Motor neuron (in vitro differentiated cells): ENCODE measurements at places on chromosomes 2 and 18.

DNA sequence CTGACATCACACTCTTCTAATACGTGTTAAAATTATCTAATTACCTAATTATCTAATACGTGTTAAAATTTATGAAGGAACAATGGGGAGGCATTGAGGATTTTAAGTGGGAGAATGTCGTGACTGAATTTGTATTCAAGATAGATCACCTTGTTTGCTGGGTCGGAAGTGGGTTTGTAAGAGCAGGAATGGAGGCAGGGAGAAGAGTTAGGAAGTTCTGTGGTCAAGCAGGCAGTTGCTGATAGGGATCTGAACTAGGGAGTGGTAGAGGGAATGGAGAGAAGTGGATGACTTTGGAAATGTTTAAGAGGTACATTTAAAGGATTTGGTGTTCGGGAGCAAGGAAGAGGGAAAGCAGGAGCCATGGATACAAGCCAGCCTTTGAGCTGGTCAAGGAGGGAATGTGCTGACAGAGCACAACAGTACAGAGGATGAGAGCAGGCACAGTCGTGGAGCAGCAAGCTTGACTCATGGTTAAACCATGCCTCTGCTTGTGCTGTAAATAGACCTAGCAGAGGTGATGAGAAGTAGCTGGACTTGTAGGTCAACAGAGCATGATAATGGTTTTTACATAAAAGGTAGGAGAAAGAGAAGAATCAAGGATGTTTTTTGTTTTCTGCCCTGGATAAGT is 16.2 kb downstream of the IL18RAP start:
- no peak for ATAC-seq

GRCh38 chr2:50438259-50438658 is 593.7 kb downstream of the NRXN1 start:
- peak; percentile 47 for ATAC-seq

- ATAC-seq = no peak
Observed at GRCh38 chr18:41128126-41128525, 826.9 kb upstream of the PIK3C3 start.

GRCh38 chr18:35620765-35621164 is 39.2 kb downstream of the GALNT1 start:
- no peak for ATAC-seq

- ATAC-seq = no peak
Observed at GRCh38 chr2:171132086-171132485, 28.6 kb downstream of the TLK1 start.

GRCh38 chr2:62036761-62037250 is 131.3 kb downstream of the COMMD1 start:
- ATAC-seq = no peak

DNA sequence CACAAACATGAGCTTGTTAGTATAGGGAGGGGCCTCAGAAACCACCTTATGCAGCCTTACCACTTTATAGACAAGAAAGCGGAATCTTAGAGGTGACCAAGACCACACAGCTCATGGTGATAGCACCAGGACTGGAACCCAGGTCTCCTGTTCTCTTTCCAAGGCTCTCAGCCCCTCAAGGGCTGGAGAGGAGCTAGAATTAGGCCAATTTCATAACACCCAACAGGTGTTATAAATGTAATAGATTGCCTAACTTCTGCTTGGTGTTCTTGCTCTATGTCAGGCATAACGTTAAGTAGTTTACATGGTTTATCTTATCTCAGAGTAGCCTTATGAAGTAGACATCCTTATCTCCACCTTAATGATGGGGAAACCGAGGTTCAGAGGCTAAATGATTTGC is 42.9 kb downstream of the RPL37A start:
- no peak for ATAC-seq

GRCh38 chr2:186303091-186303490 is 183.0 kb upstream of the ZC3H15 start:
- ATAC-seq = no peak
